T-helper 17 cell (primary cell): ENCODE measurements at places on chromosomes 6 and 20. TPM values are rescaled to one million over a fixed set of nuclear protein-coding genes. Genes with fewer than 3 reads are reported as not detected.

- H3K27ac ChIP-seq = no peak overlapping the region
- DNase-seq = no peak
- H3K27me3 ChIP-seq = no peaks in the 10 kb centered on the region
- H3K4me1 ChIP-seq = no peaks in the 10 kb centered on the region
- no peak overlapping the region for H3K4me3 ChIP-seq
Observed at GRCh38 chr6:17318435-17319165, 37.4 kb downstream of the RBM24 start.

DNA sequence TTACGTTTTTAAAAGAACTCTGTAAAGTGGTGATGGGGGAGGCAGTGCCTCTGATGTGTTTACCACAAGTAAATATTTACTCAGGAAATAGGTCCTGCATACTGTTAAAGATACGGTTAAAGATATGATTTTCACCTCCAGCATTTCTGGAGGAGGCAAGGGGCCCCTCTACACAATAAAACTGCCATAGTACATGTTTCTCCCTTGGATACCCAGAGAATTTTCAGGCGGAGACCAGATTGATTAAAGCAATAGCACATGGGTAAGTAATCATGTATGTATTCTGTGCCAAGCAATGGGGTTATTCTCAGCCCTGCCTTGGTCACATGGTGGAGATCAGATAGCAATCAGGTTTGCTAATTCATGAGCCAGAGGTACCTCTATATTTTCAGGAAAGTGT lies 9.6 kb downstream of the RIPOR2 start:
- peaks cover 63% of the 10 kb centered on the region for H3K4me1 ChIP-seq
- no peaks in the 10 kb centered on the region for H3K27me3 ChIP-seq
- peaks cover 10% of the 10 kb centered on the region for H3K36me3 ChIP-seq
- H3K27ac ChIP-seq = peak overlapping the region; percentile 98

The SLC13A3 gene
- total RNA-seq = 0.10 TPM

The CAGE1 gene
- 0.57 TPM for total RNA-seq

DNA sequence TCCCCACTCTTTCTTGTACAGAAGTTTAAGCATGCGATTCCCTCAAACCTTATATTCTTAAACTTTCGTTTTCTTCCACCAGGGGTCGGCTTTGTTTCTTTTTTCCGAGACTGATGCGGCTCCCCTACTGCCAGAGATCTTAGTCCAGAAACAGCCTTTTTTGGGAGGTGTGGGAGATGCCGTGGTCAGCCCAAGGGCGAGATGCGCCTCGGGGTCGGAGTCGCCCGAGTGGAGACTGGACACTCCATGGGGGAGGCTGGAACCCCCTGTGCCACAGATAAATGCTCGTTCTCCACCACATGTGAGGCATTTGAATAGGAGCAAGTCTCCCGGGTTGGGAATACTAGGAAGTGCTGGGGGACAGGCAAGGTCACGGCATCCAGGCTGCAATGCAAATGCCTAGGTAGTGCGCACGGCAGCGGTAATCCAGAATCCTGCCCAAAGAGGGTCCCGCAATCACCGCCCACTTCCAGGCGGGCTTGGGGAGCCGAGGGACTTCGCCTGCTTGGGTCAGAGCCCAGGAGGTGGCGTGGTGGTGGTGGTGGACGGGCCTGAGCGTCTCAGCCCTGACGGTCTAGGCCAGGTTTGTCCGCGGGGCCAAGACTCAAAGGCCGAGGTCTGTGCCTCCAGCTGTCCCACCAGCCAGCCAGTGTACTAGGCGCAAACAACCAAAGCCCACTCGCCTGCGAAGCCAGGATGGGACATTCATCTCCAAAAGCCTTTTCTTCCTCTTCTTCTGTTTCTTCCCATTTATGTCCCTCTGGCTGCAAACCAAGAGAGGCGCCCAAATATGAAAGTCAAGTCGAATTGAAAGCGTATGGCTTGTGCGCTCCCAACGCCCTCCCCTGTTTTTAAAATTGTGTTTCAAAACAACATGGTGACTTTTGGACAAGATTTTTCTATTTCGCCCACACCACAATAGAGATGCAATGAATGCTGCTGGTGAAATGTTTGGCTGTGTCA lies 39.3 kb upstream of the OSTM1 start:
- no peak for DNase-seq
- H3K4me3 ChIP-seq = peak overlapping the region; percentile 84
- no peak overlapping the region for H3K27ac ChIP-seq
- peaks cover 35% of the 10 kb centered on the region for H3K4me1 ChIP-seq

The C6orf132 gene
- not detected for total RNA-seq

DNA sequence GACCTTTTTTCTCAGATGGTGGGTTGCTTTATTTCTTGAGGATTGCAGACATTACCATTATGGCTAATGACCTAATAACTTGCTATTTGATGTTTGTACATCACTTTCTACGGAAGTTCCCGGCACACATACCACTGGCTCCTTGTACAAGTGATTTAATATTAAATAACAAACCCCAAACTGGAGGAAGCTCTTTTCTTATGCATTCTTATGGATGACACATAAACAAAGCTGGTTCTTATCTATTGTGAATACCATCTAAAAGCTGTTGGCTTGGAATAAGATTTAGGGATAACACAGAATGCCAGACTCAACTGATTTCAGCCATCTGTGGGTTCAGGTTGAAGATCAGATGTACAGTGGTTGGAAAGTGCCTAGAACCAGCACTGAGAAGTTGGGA lies 272.6 kb downstream of the TSHZ2 start:
- DNase-seq = no peak
- H3K4me1 ChIP-seq = peaks cover 8% of the 10 kb centered on the region
- no peaks in the 10 kb centered on the region for H3K36me3 ChIP-seq
- H3K27ac ChIP-seq = no peak overlapping the region
- H3K27me3 ChIP-seq = peaks cover 12% of the 10 kb centered on the region
- H3K4me3 ChIP-seq = no peak overlapping the region

The BNIP5 gene
- total RNA-seq = not detected

GRCh38 chr6:2109796-2110195 lies 135.6 kb downstream of the GMDS start:
- H3K36me3 ChIP-seq = peaks cover 5% of the 10 kb centered on the region
- no peak overlapping the region for H3K4me3 ChIP-seq
- no peak for DNase-seq
- no peak overlapping the region for H3K27ac ChIP-seq
- H3K4me1 ChIP-seq = peaks cover 22% of the 10 kb centered on the region

DNA sequence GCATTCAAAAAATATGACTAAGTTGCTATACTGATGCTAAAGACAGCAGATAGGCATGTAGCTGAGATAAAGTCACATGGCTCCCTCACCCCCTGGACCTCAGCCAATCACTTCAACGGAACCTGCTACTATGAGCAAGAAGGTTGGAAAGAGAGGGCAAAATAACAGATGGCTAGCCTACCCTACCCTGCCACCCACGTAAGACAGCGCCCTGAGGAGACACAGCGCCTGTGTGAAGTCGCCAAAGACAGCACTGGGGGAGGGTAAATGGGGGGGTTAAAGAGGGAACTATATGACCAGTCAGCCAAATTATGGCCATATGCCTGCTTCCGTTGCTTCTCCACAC lies 163.2 kb downstream of the RALGAPA2 start:
- H3K27ac ChIP-seq = no peak overlapping the region
- H3K4me1 ChIP-seq = peaks cover 8% of the 10 kb centered on the region
- peaks cover 5% of the 10 kb centered on the region for H3K36me3 ChIP-seq
- no peaks in the 10 kb centered on the region for H3K27me3 ChIP-seq
- no peak for DNase-seq

The TAGAP gene
- 340 TPM for total RNA-seq

DNA sequence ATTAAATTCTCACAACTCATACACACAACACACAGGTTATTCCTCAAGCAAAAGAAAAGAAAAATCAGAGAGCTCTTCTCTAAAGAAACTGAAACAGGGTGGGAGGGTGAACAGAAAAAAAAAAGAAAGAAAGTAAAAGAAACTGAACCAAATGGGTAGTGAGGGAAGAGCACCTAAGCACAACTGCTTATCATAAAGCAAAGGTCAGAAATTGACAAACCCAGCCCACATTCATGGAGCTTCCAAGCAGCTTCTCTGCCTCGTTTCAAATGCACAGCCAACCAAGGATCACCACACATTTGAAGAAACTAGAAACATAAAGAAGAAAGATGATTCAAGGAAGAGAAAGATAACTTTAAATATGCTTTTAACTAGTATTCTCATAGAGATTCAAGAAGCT lies 90.5 kb downstream of the RNGTT start:
- H3K4me3 ChIP-seq = no peak overlapping the region
- DNase-seq = no peak
- peaks cover 6% of the 10 kb centered on the region for H3K36me3 ChIP-seq
- peak overlapping the region; percentile 63 for H3K27ac ChIP-seq
- H3K27me3 ChIP-seq = no peaks in the 10 kb centered on the region

DNA sequence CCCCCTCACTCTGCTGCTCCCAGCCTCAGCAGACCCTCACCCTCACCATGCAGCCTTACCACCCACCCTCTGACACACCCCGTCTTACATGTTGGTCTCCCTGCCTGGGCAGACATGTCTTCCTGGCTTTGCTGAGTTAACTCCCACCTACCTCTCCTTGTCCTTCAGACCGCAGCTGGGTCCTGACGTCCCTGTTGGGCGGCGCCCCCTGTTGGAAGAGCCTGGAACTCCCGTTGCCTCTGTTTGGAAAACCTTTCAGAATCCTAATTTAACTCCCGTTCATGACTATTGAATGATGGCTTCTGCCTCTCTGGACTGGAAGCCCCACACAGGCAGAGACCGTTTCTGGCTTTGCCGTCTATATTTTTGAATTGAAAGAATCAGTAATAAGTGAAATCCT lies 245.1 kb downstream of the MYLK4 start:
- peaks cover 60% of the 10 kb centered on the region for H3K27me3 ChIP-seq
- DNase-seq = no peak
- H3K4me3 ChIP-seq = no peak overlapping the region
- no peaks in the 10 kb centered on the region for H3K4me1 ChIP-seq
- peak overlapping the region; percentile 27 for H3K27ac ChIP-seq

The KHDC1L gene
- total RNA-seq = not detected

- no peak overlapping the region for H3K27ac ChIP-seq
- peaks cover 28% of the 10 kb centered on the region for H3K4me1 ChIP-seq
- no peak overlapping the region for H3K4me3 ChIP-seq
- H3K27me3 ChIP-seq = no peaks in the 10 kb centered on the region
- H3K36me3 ChIP-seq = peaks cover 2% of the 10 kb centered on the region
Observed at GRCh38 chr20:1636621-1637020, 16.8 kb upstream of the SIRPB1 start.

- no peak for DNase-seq
- H3K27me3 ChIP-seq = no peaks in the 10 kb centered on the region
- peak overlapping the region; percentile 96 for H3K27ac ChIP-seq
- peak overlapping the region; percentile 95 for H3K4me3 ChIP-seq
- H3K36me3 ChIP-seq = no peaks in the 10 kb centered on the region
Observed at GRCh38 chr20:62804021-62804626, 511 bp upstream of the OGFR start.

GRCh38 chr6:46484081-46484820 lies 7.0 kb downstream of the RCAN2 start:
- no peaks in the 10 kb centered on the region for H3K4me1 ChIP-seq
- peaks cover 5% of the 10 kb centered on the region for H3K36me3 ChIP-seq
- no peak for DNase-seq
- no peak overlapping the region for H3K27ac ChIP-seq
- H3K4me3 ChIP-seq = no peak overlapping the region
- H3K27me3 ChIP-seq = peaks cover 76% of the 10 kb centered on the region

DNA sequence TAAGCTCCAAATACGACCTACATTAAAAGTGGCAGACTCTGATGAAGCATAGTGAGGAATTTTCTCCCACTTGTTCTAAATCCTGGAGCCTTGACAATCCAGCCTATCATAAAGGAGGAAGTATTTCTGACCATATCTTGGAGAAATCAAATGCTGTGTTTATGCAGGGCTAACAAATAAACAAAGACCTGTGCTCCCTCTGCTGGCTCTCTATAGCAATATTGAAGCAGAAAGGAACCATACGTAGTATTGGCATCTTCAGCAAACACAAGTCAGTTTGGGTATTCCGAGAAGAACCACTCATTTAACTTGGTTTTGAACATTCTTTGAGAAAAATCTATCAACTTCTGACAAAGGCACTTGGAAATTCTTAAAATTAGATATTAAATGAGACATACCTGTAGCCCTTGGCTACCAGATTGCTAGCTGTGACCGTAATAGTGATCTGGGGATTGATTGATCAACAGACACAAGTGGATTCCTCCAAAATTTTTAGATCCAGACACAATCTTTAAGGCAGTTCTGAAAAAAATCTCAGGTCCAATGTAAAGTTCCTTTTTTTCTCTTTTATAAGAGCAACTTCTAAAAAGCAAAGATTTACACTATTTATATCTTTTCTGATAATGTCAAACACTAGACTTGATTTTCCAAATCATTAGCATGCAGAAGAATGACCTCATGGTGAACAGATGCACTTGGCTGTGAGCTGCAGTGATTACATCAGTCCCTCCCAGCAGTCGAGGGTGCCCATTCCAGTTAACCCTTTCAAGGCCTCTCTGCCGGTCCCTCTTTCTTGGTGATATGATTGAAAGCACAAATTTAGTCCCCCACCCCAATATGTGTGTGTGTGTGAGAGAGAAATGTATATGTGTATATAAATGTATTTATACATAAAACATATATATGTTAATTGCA lies 40.2 kb downstream of the INSM1 start:
- H3K27ac ChIP-seq = no peak overlapping the region
- no peaks in the 10 kb centered on the region for H3K27me3 ChIP-seq
- DNase-seq = no peak
- no peak overlapping the region for H3K4me3 ChIP-seq
- no peaks in the 10 kb centered on the region for H3K36me3 ChIP-seq
